Activated CD4-positive, alpha-beta T cell treated with anti-CD3 and anti-CD28 coated beads, Interleukin-10, Interleukin-2, amounts not matched to agents 100 ng/mL and 50 ng/mL, durations not matched to agents 16 hours and 8 hours (primary cell): ENCODE measurements at places on chromosomes 2 and 18.

DNA sequence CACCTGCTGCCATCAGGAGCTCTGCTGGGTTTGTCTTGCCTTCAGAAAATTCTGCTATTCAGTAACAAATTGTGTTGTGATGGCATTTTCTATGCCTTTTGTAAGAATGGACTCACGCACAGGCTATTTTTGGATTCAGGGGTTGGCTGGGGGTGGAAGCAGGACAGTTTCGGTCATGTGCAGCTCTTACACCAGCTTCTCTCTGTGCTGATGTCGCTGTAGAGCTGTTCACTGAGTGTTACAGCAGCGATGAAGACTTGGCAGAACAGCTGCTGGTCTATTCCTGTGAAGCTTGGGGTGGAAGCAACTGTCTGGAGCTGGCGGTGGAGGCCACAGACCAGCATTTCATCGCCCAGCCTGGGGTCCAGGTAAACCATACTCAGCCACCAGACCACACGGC lies 49.2 kb downstream of the TRPM8 start:
- DNase-seq: no peak

GRCh38 chr2:151526572-151527090 lies 116.9 kb downstream of the RIF1 start:
- DNase-seq: no peak

GRCh38 chr18:77821892-77822291 lies 572.2 kb downstream of the GALR1 start:
- no peak for DNase-seq

- no peak for DNase-seq
These were observed 325.2 kb upstream of the RAB12 start for GRCh38 chr18:8283891-8284585.

GRCh38 chr2:62200291-62200841 lies 4.5 kb downstream of the B3GNT2 start:
- peak; percentile 67 for DNase-seq

DNA sequence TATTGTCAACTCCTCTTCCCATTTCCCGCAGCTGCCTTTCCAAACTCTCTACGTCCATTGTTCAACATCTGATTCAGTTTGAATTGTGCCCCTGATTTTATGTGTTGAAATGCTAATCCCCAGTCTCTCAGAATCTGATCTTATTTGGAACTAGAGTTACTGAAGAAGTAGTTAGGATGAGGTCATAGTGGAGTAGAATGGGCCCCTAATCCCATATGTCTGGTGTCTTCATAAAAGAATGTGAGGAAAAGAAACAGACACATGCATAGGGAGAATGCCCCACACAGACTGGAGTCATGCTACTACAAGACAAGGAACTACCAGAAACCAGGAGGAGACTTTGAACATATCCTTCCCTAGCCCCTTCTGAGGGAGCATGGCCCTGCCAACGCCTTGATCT lies 99.2 kb downstream of the LRP1B start:
- DNase-seq: no peak

- DNase-seq: no peak
These were observed 90.0 kb upstream of the SLC14A2 start for GRCh38 chr18:45525301-45525700.

DNA sequence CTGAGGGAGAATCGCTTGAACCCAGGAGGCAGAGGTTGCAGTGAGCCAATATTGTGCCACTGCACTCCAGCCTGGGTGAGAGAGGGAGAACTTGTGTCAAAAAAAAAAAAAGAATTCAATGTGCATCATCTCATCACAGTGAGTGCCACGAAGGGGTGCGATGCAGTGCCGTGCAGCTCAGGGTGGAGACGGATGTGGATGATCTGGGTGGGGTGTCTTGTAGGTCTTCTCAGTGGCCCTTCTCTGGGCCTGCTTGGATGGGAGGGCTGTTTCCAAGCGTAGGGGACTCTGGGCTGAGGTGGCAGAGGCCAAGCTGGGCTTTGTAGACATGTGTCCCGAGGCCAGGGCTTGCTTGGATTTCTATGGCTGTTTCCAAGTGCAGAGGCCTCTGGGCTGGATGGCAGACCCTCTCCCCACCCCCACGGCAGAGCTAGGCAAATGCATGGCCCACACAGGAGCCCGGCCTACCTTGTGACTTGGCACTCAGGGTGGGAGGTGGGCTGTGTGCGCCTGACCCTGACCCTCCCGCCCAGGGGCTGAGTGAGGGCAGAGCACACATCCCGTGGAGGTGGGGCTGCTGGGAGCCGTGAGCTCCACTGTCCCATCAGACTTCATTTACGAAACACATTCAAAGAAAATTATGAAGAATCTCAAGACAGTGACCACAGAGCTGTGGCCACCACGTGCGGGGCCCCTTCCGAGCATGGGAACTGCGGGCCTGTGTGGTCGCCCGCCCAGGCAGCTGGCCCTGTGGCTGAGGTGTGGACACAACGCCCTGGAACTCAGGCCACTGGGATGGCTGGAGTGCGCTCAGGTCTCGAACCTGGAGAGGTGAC lies 76.4 kb downstream of the ASB1 start:
- DNase-seq: no peak

DNA sequence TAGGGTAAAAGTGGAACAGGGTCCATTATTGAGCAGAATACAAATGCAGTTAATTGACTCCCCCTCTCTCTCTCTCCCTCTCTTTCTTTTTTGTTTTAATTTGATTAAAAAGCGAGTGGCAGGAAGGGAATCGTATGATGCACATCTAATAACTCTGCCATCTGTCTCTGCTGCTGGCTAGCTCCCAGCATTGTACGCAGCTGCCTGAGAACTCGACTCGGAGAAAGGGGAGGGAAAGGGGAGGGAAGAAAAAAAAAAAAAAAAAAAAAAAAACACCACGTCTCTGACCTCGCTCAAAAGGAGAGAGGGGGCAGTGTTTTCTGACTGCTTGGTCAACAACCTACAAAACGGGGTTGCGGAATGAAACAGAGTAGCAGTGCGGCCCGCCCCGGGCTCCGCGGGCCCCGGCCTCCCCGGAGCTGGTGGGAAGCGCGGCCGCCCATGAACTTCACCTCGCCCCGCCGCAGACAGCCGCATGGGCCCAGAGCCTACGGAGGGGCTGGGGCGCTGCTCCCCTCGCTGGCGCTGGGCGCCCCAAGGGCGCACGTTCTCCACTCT lies 265.7 kb downstream of the TCF4 start:
- peak; percentile 9 for DNase-seq

GRCh38 chr2:109201465-109202327 lies 72.7 kb downstream of the SH3RF3 start:
- DNase-seq: no peak

- DNase-seq: no peak
These were observed 3.5 kb upstream of the ERICH2 start for GRCh38 chr2:170766693-170767092.

DNA sequence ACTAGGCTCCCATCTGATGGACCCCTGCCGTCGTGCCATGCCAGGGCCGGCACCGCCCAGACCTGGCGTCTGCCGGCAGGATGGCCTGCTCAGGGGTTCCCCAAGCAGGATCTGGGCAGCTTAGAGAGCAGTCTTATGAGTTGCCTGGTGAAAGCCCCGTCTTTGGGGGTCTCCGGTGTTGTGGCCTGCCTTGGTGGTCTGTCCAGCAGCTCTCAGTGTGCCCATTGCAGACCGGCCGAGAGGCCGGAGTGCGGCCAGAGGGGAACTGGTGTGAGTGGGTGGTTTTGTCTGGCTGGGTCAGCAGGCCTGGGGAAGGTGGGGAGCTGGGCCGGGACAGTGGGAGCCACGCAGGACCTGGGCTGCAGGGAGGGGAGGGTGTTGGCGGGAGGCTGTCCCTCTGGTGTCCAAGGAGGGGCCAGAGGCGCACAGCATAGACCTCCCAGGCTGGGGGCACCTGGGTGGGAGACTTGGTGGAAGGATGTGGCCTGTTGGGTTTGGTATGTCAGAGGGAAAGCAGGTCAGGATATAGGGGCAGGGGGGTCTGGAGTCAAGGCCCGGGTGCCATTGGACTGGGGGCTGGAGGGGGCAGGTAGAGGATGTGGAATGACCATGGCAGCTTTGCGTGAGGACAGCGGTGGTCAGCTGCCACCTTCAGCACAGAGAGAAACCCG lies 16.5 kb downstream of the GPC1 start:
- DNase-seq: no peak

GRCh38 chr2:235534678-235535422 lies 41.0 kb downstream of the AGAP1 start:
- DNase-seq: no peak

- DNase-seq: no peak
These were observed 89.9 kb downstream of the GLI2 start for GRCh38 chr2:120825370-120826259.

DNA sequence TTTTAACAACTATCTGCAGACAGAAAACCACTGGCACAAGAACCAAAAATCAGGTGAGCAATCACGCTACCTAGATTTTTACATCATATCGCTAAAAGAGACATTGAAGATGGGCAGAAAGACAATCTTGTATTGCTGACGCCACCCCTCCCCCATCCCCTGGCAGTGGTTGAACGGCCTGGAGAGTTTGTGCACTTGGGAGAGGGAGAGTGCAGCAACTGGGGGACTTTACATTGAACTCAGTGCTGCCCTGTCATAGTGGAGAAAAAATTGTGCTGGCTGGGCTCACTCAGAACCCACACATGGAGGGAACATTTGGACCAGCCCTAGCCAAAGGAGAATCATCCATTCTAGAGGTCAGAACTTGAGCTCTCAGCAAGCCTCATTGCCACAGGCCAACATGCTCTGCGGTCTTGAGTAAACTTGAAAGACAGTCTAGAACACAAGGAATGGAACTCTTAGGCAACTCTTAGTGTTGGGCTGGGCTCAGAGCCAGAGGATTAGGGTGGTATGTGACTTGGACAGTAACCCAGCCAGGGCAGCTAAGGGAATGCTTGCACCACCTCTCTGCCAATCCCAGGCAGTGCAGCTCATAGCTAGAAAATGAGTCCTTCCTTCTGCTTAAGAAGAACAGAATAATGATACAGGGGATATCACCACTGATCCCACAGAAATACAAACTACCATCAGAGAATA lies 220.0 kb upstream of the CYP26B1 start:
- no peak for DNase-seq

DNA sequence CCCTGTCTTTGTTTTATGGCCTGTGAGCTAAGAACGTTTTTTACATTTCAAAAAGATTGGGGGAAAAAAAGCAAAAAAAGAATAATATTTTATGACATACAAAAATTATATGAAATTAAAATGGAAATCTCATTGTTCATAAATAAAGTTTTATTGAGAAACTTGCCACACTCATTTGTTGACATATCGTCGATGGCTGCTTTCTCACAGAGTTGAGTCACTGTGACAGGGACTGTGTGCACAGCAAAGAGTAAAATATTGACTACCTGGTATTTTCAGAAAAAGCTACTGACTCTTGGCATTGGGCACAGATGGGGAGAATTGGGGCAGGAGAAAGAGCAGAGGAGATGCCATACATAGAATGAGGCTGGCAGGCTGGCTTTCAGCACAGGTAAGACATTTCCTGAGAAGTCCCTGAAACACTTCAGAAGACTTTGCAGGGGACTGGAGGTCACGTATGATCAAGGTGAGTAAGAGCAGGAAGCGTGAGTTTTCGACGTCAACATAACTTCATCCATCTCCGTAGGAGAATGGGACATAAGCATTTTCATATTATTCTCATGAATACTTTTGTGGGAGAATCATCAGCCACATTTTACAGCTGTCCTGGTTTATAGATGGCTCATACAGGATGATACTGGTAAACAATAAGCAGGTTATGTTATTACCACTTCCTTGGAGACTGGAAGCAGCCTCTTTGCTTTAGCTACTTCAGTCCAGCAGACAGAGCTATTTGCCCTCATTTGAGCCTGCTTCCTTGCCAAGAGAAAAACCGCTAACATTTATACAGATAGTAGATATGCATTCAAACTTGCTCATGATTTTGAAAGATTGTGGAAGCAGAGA lies 32.5 kb upstream of the PUM2 start:
- DNase-seq: no peak

- DNase-seq: no peak
These were observed 28.5 kb upstream of the ALKAL2 start for GRCh38 chr2:316381-316780.

DNA sequence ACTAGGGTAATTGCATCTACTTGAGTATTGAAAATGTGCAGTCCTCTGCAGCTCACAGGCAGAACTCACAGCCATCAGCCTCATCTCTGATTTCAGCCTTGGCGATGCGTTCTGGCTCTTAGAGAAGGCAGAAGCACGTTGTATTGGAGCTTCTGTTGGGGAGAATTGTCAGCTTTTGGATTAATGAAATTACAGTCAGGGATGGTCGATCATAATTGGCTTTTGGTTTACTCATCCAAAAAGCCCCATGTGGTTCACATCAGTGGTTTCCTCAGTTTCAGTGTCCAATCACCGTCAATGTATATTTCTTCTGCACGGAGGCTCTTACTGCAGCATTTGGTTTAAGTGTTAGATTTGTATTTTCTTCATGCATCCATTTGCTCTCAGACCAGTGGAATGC lies 218.5 kb upstream of the SOX11 start:
- DNase-seq: no peak

DNA sequence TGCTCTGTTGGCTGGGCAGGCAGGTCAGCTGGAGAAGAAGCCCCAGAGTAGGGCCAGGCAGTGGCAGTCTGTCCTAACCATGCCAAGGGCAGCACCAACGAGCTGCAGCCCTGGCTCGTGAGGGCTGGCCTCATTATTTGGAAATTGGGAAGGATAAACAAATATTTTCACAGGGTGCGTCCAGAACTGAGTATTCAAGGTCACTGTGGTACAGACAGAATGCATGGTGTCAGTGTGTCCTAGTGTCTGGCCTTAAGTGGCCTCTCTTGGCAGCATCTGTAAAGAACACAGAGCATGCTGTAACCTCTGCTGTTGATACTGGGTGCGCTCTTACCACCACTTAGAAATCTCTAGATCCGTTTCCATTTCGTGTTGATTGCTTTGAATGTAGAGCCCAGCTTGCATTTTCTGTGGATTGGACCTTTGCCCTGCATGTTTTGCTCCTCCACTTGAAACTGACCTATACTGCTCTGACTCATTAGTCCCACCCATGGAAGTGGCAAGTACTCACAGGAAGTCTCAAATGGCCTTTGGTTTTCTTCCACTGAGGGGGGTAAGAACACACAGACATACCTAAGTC lies 88.2 kb downstream of the GREB1L start:
- DNase-seq: no peak

GRCh38 chr2:106596844-106597243 lies 109.7 kb downstream of the CD8B2 start:
- DNase-seq: no peak

GRCh38 chr2:237529452-237530402 lies 36.6 kb upstream of the PRLH start:
- no peak for DNase-seq

DNA sequence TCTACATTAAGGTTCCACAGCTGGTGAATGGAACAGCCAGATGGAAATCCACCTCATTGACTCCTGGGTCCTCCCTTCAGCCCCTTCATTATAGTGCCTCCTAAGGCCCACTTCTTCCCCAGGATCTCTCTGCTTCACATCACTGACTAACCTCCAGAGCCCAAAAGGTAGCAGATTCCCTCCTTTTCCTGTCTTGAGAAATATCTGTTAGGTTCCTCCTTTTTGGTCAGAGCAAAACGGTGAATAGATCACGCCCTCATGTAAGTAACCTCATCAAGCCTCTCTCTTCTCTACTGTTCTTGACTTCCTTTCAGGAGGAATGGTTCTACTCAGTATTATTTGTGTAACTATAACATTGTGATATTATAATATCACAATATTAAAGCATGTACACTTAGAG lies 155.0 kb upstream of the SRD5A2 start:
- no peak for DNase-seq

- no peak for DNase-seq
These were observed 593.5 kb downstream of the BCL11A start for GRCh38 chr2:59959944-59960343.
